ENCODE measurements at places on chromosomes 7 and 10.

- no peak for DNase-seq
These were observed 57.7 kb downstream of the MAD1L1 start for GRCh38 chr7:2175091-2175490.

DNA sequence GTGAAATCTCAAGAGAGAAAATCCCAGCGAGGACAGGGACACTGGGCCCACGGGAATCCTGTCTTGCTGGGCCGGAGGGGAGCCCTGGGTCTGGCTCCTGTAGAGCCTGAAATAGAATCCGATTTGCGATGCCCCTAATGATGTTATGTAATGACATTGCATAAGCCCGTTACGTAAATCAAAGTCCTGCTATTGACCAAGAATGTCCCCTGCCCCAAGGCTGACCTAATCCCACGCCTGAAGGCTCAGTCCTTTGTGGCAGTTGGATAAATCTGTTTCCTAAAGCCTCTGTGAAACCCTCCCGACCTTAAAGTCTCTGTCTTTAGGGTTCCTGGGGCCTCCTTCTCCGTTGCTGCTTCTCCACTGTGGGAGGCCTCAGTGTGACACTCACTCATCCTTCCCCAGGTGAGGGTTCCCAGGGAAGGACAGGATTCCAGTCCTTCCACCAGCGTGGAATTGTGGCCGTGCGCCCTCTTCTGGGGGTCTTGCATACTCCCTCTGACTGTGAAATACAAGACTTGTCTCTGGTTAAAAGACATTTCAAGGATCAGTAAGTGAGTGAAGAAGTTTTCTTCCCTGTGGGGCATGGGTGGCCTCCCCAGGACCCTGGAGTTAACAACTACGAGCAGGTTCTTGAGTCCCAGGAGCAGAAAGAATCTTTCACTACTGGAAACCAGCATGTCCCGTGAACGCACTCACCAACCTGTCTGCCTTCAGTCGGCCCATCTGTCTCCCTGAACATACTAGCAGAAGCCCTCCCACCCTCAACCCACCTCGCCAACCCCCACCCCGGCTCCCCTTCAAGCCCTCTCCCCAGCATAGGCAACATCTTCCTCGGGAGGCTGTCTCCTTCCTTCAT lies 19.8 kb downstream of the ZNF467 start:
- no peak for DNase-seq

DNA sequence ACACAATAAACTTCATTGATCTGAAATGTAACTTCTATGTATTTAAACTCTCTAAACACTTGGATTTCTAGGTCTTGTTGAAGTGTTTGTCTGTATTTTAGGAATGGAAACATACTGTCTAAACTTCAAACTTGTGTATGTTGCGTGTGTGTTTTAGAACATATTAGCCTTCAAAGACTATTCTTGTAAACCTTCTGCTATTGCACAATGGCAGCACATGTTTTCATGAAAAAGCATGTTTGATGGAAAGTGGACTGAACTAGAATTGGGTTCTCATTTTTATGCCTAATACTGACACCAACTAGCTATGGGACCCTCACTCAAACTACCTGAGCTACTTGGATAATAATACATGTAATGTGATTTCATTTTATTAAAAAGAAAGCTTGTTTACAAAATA lies 592.6 kb downstream of the IPMK start:
- no peak for DNase-seq

GRCh38 chr10:7185367-7185690 lies 225.5 kb downstream of the SFMBT2 start:
- no peak for DNase-seq

- no peak for DNase-seq
These were observed 154.5 kb downstream of the SVIL start for GRCh38 chr10:29479981-29480954.

- DNase-seq: no peak
These were observed 40.0 kb upstream of the CTBP2 start for GRCh38 chr10:125200396-125200795.

DNA sequence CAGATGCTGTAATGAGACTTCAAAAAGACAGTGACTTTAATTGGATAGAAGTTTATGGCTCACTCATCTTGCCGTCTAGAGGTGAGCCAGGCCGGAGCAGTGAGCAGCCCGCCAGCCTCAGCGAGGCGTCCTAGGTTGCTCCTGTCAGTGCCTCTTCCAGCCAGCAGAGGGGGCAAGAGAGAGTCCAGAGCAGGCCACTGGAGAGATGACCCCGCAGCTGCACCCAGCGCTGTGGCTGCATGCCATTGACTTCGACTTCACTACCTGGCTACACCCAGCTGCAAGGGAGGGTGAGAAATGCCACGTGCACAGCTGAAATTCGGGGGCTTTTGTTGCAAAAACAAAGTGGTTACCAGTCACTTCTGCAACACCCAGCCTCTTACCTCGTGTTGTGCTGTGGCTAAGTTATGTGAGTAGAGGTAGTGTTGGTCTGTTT lies 26.5 kb downstream of the NUB1 start:
- peak; percentile 58 for DNase-seq

DNA sequence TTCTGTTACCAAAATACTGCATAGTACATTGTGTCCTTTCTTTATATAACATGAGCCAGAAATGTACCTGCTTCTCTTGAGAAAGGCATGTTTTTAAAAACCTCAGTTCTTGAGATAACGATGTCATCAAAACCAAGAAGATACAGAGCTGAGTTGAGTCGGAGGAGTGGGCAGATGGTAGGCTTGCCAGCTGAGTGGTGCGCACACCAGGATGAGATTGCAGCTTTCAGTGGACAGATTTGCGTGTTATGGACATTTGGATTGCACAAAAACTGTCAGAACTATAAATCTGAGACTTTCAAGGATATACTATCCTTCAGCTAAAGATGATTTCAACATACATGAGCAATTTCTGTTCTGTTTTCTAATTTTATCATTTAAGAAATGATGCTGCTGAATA lies 25.0 kb downstream of the PRKAR2B start:
- DNase-seq: no peak

GRCh38 chr10:56240471-56240870 lies 120.6 kb downstream of the ZWINT start:
- DNase-seq: no peak

DNA sequence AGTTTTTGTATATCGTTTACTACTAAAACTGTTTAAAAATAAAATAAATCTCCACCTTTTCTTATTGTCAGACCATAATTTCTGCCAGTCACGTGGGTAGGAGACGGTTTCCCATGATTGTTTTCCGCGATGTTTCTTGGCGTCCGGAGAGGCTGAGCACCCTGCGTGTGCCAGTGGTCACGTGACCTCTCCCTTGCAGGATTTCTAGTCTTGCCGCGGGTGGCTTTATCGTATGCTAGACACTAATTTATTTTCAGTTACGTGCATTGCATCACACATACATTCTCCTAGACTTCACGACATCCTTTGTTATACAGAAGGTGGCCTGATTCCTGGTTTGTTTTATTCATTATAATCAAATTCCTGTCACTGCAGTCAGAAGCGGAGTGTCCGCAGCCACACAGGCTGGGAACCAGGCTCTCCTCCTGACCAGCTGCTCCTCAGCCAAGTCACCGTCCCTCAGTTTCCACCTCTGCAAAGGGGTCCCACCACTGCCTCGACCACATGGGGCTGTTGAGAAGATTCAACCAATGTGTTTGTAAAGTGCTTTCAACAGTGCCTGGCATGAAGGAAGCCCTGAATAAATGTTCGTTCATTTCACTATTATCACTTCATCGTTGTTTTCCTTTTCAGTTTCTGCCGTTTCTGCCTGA lies 203.2 kb upstream of the PPP2R2D start:
- DNase-seq: no peak

DNA sequence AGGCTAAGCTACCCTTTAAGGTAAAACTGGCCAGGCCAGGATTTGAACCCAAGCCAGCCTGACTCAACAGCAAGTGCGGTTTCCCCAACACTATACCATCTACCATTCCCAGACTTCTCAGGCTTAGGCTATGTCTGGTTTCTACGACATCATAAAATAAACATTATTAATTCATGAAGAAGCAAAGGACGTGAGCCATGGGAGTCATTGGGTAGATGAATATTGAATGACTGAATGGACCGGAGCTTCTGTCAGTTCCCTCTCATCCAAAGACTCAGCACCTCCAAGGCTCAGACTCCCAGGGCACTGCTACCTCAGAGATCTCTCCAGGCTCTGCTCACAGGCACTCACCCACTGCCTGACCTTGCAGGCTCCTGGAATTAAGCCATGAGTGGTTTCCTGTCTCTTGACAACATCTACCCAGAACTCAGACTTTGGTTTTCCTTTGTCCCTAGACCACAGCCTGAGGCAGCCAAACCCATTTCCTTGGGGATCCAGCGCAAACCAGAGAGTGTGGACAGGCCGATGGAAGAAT lies 64.6 kb upstream of the STEAP1B start:
- DNase-seq: no peak

DNA sequence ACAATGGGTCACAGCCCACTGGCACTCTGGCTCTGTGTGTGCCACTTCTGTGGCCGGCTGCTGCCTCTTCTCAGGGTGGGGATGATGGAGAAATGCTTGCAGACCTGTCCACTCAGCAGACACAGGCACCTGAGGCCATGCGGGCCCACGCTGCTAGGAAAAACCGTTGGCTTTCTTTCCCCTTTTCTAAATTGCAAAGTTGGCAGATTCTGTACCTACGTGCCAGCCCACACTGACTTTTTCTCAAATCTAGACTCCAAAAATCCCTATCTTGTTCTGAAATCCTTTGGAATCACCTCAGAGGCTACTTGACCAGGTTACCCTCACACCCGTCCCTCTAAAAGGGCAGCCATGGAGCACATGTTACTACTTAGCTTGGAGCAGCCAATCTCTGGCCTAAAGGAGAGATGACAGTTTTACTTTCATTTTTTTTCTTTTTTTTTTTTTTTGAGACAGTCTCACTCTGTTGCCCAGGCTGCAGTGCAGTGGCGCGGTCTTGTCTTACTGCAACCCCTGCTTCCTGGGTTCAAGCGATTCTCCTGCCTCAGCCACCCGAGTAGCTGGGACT lies 99.4 kb downstream of the RNF216 start:
- no peak for DNase-seq

DNA sequence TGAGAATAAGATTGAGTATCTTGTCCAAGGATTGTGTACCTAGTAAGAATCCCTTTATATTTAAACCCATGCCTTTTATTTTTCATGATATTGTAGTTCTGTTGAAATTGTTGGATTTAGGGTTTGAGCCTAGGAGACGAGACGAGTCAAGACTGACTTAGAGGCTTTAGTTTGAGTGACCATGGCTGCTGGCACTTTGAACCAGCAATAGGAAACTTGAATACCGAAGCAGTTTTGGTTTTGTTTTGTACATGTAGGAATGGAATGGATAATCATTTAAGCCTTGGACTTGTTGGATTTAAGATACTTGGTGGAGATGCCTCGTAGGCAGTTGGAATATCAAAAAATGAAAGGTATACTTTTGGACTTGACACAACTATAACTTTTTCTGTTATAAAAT lies 229.0 kb downstream of the BICC1 start:
- DNase-seq: no peak

Measured in HL-60 (cell line).